ENCODE measurements at places on chromosomes 6 and 20.

DNA sequence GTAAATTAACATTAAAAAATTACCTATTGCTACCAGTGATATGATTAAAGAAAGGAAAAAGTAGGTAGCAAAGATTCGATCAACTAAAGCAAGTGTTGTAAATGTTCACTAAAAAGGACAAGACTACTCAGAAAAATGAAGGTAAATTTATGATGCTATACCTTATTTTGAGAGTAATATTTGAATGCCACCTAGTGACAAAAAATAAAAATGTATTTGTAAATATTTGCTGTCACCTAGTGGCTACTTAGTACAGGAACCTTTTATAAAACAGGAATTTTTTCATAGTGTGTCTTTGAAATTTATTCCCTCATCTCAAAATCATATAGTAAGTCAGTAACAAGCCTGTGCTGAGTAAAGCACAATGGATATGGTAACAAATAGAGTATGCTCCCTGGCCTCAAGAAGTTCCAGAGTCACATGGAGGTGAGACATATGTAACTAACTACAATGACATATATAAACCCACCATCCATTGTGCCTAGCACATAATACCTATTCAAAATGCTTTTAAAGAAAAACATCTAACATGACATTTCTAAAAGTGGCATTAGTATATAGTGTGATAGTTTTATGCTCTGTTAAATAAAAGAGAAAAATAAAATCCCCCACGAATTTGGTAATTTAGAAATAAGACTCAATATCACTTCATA lies 193.1 kb upstream of the SIM1 start:
- DNase-seq = no peak
- no peak overlapping the region for H3K27ac ChIP-seq
- no peaks in the 10 kb centered on the region for H3K27me3 ChIP-seq

DNA sequence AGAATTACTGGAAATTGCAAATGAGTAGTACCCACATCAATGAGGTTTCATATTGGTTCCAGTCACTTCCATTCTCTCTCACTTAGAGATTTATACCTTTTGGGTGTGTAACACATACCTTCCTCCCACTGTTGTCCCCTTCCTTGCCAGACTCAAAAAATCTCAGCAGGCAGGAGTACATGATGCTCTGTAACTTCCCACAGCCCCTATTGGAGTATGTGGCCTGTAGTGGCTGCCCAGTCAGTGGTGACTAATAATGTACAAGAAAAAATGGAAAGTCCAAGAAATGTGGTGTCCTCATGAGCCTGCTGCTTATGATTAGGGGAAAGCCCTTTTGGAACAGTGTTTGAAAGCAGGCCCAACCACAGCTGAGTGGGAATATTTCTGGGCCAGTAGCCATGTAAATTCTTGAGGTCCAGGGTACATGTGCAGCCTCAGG lies 312.0 kb downstream of the ZFAND3 start:
- no peak overlapping the region for H3K4me3 ChIP-seq
- H3K4me1 ChIP-seq = peaks cover 2% of the 10 kb centered on the region
- no peaks in the 10 kb centered on the region for H3K27me3 ChIP-seq
- H3K36me3 ChIP-seq = peaks cover 7% of the 10 kb centered on the region

GRCh38 chr6:106903299-106903698 lies 71.2 kb downstream of the CD24 start:
- H3K27ac ChIP-seq = no peak overlapping the region
- H3K27me3 ChIP-seq = no peaks in the 10 kb centered on the region
- DNase-seq = no peak
- peaks cover 4% of the 10 kb centered on the region for H3K4me1 ChIP-seq
- no peak overlapping the region for H3K4me3 ChIP-seq

- H3K36me3 ChIP-seq = no peaks in the 10 kb centered on the region
- H3K4me1 ChIP-seq = no peaks in the 10 kb centered on the region
- H3K27ac ChIP-seq = no peak overlapping the region
- H3K27me3 ChIP-seq = no peaks in the 10 kb centered on the region
- no peak for DNase-seq
Observed at GRCh38 chr6:83488861-83489260, 23.5 kb upstream of the PRSS35 start.

DNA sequence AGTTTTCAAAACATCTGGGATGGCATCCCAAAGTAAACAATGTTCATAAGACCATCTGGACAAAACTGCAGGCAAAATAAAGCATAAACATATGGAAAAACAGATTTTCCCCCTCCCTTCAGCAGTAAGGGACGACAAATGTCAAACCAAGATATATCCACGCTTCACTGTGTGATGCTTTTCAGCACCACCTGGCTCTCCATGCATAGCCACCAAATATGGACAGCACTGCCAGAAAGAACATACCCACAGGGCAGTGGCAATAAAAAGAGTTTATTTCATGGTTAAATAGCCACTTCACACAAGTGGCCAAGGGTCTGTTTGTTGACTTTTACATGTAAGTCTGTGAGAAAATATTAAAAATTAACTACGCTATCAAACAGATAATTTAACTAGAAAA lies 23.1 kb downstream of the USP45 start:
- peaks cover 50% of the 10 kb centered on the region for H3K36me3 ChIP-seq
- H3K4me3 ChIP-seq = no peak overlapping the region
- no peaks in the 10 kb centered on the region for H3K27me3 ChIP-seq
- no peak for DNase-seq
- H3K4me1 ChIP-seq = no peaks in the 10 kb centered on the region

DNA sequence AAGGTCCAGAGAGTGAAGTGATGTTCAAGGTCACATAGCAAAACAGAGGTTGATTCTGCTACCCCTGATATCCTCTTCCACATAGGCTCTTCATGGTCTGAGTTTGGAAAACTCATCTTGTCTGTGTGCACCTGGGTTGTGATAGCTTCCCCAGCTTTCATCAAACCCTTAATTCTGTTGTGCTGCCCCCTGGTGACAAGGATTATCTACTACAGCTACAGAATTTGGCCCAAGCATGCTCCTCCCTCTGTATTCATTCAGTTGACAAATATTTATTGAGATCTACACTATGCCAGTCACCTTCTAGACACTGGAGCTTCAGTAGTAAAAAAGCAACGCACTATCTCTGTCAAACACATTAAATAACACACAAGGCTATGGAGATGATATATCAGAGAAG lies 50.4 kb downstream of the SMPDL3A start:
- H3K27ac ChIP-seq = no peak overlapping the region
- H3K4me3 ChIP-seq = no peak overlapping the region
- no peaks in the 10 kb centered on the region for H3K36me3 ChIP-seq
- DNase-seq = no peak
- H3K4me1 ChIP-seq = no peaks in the 10 kb centered on the region

DNA sequence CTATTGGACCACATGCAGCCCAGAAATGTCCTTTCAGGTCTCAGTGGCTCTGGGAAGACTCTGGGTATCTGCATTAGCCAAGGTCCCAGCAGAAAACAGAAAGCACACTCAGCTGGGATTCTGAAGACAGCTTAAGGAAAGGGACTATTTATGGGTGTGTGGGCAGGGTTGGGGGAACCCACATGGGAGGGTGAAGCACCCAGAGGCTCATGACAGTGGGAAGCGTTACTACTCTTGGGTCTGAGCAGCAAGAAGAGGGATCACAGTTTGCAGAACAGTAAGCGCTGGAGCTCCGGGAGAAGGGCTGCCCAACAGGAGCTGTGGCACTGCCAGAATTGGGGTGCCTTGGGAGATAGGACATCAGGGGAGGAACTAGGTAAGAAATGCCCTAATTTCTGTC lies 12.4 kb upstream of the CDC5L start:
- H3K27me3 ChIP-seq = no peaks in the 10 kb centered on the region
- no peak for DNase-seq
- no peak overlapping the region for H3K27ac ChIP-seq
- H3K4me1 ChIP-seq = no peaks in the 10 kb centered on the region
- no peak overlapping the region for H3K4me3 ChIP-seq
- H3K36me3 ChIP-seq = no peaks in the 10 kb centered on the region

- H3K4me1 ChIP-seq = no peaks in the 10 kb centered on the region
- no peak overlapping the region for H3K4me3 ChIP-seq
- H3K27me3 ChIP-seq = no peaks in the 10 kb centered on the region
- no peak for DNase-seq
- no peaks in the 10 kb centered on the region for H3K36me3 ChIP-seq
Observed at GRCh38 chr20:16483024-16483423, 90.2 kb downstream of the KIF16B start.

- H3K36me3 ChIP-seq = no peaks in the 10 kb centered on the region
- no peaks in the 10 kb centered on the region for H3K4me1 ChIP-seq
- no peaks in the 10 kb centered on the region for H3K27me3 ChIP-seq
- no peak for DNase-seq
- H3K27ac ChIP-seq = no peak overlapping the region
Observed at GRCh38 chr6:39303425-39304153, 10.6 kb downstream of the KCNK17 start.

- no peaks in the 10 kb centered on the region for H3K36me3 ChIP-seq
- no peaks in the 10 kb centered on the region for H3K4me1 ChIP-seq
- no peak for DNase-seq
- no peak overlapping the region for H3K27ac ChIP-seq
- no peaks in the 10 kb centered on the region for H3K27me3 ChIP-seq
Observed at GRCh38 chr6:69408886-69409285, 387.9 kb downstream of the LMBRD1 start.

DNA sequence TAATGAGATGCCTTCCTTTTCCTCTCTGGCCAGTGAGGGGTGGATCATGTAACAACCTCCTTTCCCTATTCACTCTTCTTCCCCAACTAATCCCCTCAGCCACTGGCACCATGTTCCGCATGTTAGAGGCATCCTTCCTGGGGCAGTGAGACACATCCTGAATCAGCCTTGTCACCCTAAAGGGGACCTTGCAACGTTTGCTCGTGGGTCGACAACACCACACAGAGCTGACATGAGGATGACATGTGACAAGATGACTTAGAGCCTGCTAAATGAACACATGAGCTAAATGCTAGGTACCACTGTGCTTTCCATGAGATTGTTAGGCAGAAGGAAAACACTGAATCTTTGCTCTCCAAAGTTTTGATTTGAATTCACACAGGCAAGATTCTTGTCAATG lies 129.2 kb downstream of the ATXN1 start:
- H3K4me3 ChIP-seq = no peak overlapping the region
- H3K4me1 ChIP-seq = peaks cover 9% of the 10 kb centered on the region
- H3K36me3 ChIP-seq = no peaks in the 10 kb centered on the region
- no peak overlapping the region for H3K27ac ChIP-seq

All from RWPE2 (cell line).